ENCODE measurements at places on chromosomes 3 and 15.

DNA sequence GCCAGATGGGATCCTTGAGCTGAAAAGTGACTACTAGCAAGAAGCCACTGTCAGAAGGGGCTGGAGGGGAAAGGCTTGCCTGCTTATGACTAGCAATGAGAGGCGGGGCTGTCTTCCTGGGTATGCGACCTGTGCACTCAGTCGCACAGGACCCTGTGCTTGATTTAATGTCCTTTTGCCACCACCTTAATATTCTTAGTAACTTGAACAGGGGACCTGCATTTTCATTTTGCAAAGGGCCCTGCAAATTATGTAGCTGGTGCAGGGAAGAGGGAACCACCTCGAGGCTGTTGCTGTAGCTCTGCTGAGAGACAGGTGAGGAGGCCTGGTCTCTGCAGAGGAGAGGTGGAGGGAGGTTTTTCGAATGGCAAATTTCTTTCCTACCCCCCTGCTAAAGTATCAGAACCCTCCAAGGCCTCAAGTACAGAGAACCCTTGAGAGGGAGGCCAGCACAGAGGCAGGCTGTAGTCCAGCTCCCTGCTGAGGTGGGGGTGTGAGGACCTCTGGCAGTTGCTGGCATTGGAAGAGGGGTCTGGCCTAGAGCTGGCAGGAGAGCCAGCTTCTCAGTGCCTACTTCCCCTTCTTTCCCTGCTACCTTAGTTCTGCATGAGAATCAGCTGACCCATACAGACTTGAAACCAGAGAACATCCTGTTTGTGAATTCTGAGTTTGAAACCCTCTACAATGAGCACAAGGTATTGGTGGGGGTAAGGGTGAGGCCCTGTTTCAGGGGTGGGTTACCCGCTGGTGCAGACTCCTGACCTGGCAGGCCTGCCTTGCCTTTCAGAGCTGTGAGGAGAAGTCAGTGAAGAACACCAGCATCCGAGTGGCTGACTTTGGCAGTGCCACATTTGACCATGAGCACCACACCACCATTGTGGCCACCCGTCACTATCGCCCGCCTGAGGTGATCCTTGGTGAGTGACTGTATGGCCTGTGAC is 11.4 kb downstream of the CLK3 start:
- no peak for DNase-seq

DNA sequence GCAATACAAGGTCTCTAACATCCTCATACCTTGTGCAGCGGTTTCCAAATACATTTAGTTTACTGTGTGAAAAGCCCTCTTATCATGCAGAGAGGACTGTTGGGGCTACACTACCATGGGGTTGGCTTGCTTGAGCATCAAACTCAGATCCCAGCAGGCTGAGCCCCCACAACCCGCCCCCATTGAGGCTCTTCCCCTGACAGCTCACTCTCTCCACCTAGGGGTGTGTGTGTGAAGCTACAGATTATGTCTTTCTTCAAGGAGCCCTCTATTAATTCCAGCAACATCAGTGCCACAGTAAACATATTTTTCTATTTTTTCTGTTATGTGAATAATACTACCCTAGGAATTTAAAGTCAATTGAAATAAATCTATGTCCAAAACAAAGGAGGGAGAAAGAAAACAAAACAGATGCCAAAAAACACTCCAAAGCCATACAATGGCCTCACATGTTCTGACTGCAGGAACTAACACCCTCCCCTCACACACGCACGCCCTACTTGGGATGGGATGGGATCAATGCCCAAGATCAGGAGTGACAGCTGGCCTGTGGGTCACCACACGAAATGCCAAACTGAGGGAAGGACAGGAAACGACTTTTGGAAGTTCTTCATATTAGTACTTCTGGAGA is 14.7 kb downstream of the TM4SF4 start:
- DNase-seq, result no peak

- no peak for DNase-seq
These were observed 12.8 kb downstream of the CHST2 start for GRCh38 chr3:143132246-143132980.

DNA sequence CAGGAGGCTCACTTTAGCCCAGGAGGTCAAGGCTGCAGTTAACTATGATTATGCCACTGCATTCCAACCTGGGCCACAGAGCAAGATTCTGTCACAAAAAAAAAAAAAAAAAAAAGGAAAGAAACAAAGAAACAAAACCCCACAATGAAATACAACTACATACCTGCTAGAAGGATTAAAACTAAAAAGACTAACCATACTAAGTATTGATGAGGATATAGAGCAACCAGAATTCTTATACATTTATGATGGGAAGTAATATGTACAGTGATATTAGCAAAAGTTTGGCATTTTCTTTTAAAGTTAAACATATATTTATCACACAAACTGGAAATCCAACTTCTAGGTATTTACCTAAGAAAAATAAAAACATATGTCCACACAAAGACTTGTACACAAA is 40.2 kb upstream of the FOXB1 start:
- DNase-seq, result no peak

DNA sequence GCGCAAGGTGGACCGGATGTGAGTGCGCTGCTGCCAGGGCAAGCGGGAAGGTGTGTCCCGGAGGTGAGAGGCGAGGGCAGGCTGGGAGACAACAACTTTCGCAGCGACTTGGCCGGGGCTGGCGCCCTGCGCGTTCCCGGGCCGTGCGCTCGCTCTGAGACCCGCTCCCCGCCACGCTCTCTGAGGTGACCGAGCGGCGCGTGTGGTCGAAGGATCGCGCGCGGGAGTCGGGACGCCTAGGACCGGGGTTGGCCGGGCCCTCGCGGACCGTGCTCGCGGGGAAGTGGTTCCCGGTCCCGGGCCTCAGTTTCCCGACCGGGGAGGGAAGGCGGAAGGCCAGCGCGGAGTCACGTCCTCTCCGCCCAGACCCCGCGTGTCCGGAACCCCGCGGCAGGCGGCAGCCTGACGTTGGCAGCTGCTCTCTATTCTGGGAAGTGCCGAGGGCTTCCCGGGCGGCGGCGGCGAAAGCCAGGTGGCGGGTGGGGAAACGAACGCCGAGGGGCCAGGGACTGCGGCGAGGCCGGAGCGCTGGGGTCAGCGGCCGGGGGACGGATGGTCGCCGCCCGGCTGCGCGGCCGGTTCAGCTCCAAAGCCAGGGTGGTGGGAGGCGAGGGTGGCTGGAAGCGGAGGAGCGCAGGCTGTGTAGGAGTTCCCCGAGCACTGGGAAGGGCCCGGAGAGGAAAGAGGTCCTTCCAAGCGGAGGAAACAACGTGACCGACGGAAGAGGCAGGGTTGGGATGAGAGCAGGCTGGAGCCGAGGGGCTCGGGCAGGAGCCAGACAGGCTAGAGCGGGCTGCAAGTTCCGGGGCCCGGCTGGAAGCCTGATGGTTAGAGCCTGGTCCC is 1.0 kb upstream of the IGF2BP2 start:
- peak; percentile 76 for DNase-seq

DNA sequence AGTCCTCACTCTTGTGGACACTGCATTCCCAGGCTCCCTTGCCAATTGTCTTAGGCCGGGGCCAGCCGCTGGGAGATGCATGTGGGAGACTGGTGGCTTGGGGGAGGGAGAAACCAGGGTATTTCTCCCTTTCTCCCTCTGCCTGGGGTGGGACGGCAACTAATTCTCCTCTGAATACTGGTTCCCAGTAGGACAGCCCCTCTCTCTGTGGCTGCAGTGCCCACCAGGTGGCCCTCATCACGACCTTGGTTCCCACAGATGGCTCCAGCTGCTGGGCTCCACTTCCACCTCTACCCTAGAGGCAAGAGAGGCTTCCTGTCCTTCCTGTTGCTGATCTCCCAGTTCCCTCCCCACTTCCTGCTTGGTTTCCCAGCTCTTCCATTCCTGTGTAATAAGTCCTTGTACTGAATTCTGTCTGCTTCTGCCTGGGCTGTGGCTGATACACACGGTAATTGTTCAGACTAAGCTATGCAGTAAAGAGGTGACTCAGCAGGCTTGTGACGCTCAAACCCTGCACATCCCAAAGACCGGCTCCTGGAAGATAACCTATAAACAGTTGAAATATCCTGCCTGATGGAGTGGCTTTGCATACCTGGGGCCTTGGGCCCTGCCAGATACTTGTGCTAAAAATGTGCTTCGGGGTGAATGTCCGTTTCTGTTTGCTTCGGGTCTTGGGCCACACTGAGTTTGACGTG is 20.4 kb upstream of the COPG1 start:
- DNase-seq, result no peak

All from aorta (tissue), 5 donors.